ENCODE measurements at places on chromosomes 3 and 15. TPM values are rescaled to one million over a fixed set of nuclear protein-coding genes. Genes with fewer than 3 reads are reported as not detected.

EPHA3 gene
- not detected for total RNA-seq

DNA sequence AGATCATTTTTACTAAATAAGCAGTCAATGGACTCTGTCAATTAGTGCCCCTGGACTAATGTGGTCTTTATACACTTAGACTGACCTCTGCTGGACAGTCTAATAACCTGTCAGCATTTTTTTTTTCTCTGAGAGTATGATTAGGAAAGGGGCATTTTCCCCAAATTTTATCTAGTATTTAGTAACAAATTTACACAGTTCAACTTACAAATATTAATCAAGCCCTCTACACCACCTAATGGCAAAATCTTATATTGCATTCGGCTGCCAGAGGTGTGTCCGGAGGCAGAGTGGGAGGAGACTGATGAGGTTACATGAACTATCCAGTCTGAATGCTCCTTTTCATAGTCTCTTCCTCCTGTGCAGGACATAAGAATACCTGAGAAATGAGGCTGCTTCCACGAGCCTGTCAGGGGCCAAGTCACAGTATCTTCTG, 36.0 kb upstream of the COLQ start:
- peak; percentile 73 for DNase-seq

TTLL13 gene
- total RNA-seq, result not detected

GRCh38 chr15:25739687-25740121, 123.4 kb downstream of the ATP10A start:
- DNase-seq, result no peak

DNA sequence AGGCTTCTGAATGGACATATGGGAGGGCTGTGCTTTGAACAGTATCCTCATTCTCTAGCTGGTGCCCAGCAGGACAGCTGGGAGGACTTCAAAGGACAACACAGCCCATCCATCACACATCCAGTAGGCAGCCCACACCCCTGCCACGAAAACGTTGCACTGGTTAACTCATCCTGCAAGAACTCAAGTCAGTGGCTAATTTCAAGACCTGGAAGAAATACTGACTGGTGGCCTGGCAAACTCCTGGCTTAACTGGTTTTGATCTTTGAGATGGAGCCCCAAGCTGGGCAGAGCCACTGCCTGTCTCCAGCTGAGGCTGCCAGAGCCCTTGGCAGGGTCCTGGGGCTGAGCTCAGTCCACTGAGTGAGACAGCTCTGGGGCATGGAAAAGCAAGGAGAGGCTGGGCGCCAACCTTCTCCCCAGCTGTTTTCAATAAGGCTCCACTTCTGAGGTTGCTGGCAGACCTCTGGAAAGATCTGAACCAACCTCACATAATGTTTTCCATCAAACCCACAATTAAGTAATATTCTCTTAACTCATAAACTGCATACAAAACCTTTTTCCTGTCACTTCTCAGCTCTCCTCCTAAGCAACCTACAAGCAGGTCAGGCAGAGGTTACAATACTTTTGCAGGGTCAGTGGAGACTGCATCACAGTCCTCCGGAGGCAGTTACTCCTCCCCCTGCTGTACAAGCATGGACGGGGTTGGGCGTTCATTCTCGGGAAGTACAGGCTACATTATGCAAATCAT, 110.3 kb downstream of the MYLK start:
- DNase-seq, result peak; percentile 94

GATM gene
- total RNA-seq, result 0.67 TPM

DNA sequence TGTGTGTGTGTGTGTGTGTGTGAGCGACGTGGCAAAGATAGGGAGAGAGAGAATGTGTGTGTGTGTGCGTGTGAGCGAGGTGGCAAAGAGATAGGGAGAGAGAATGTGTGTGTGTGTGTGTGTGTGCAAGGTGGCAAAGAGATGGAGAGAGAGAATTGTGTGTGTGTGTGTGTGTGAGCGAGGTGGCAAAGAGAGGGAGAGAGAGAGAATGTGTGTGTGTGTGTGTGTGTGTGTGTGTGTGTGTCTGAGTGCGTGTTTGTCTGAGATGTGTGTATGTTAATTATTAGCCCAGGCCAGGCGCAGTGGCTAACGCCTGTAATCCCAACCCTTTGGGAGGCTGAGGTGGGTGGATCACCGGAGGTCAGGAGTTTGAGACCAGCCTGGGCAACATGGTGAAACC, 154.6 kb upstream of the RGMA start:
- DNase-seq, result no peak

GRCh38 chr15:96352604-96353405, 22.3 kb downstream of the NR2F2 start:
- no peak for DNase-seq

- no peak for DNase-seq
Observed at GRCh38 chr3:11637901-11638458, 5.7 kb downstream of the VGLL4 start.

- DNase-seq, result no peak
Observed at GRCh38 chr15:31034152-31034551, 42.7 kb upstream of the MTMR10 start.

MAGEL2 gene
- not detected for total RNA-seq

FBN1 gene
- 142 TPM for total RNA-seq

GRCh38 chr3:81080608-81081007, 680.8 kb downstream of the GBE1 start:
- no peak for DNase-seq

- no peak for DNase-seq
Observed at GRCh38 chr3:13202744-13203397, 129.6 kb upstream of the IQSEC1 start.

GRCh38 chr3:53218131-53218530, 37.7 kb downstream of the TKT start:
- DNase-seq, result no peak

IL20RB gene
- total RNA-seq, result 1.1 TPM

DNA sequence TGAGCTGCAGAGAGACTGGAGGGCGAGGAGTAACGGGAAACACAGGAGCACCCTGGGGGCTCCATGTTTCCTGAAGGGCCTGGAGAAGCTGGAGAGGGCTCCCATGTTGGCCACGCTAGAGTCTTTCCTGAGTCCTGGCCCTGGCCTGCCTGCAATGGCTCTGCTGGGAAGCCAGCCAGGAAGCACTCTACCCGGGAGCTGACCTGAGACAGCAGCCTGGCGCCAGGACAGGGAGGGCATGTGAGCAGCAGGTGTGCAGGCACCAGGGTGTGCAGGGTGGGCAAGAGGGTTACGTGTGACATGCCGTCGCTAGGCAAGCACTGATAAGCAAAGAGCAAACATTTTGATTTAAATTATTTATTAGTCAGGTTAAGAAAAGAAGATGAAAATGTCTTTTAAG, 301.4 kb downstream of the OCA2 start:
- no peak for DNase-seq

GRCh38 chr15:79981831-79982455, 10.9 kb upstream of the BCL2A1 start:
- no peak for DNase-seq

- no peak for DNase-seq
Observed at GRCh38 chr15:96416218-96416933, 85.9 kb downstream of the NR2F2 start.

DNA sequence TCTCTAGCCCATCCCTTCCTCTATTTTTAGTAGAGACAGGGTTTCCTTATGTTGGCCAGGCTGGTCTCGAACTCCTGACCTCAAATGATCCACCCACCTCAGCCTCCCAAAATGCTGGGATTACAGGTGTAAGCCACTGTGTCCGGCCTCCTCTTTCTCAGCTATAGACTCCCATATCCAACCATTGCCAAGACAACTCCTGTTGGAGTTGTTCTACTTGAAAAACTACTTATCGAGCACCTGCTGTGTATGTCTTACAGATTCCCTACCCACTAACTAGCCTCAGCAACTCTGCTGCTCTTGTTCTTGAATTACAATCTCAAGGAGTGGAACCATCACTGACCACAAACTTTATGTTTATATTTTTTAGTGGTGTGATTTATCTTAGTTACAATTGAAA, 186.6 kb downstream of the SLC9A9 start:
- DNase-seq, result no peak

KCNMB2 gene
- not detected for total RNA-seq

SLC22A13 gene
- total RNA-seq, result not detected

- DNase-seq, result no peak
Observed at GRCh38 chr15:77768521-77769078, 135.9 kb upstream of the LINGO1 start.

All from A172 (cell line).